ENCODE measurements at places on chromosomes 5 and 9. TPM values are rescaled to one million over a fixed set of nuclear protein-coding genes. Genes with fewer than 3 reads are reported as not detected.

IL9 gene
- not detected for polyA plus RNA-seq

KIF4B gene
- 0.11 TPM for polyA plus RNA-seq

CHMP5 gene
- polyA plus RNA-seq = 81.3 TPM

IRX4 gene
- polyA plus RNA-seq = 0.40 TPM

LHX3 gene
- not detected for polyA plus RNA-seq

GARIN3 gene
- polyA plus RNA-seq = not detected

- DNase-seq = no peak
Measured at GRCh38 chr9:72721067-72721466, 199.7 kb downstream of the TMC1 start.

- no peak for DNase-seq
Measured at GRCh38 chr5:135339623-135340022, 59.4 kb downstream of the MACROH2A1 start.

GRCh38 chr5:34597034-34598027, 58.8 kb upstream of the RAI14 start:
- no peak for DNase-seq
